NCI-H2107 (cell line): ENCODE measurements at places on chromosomes 11 and 22.

DNA sequence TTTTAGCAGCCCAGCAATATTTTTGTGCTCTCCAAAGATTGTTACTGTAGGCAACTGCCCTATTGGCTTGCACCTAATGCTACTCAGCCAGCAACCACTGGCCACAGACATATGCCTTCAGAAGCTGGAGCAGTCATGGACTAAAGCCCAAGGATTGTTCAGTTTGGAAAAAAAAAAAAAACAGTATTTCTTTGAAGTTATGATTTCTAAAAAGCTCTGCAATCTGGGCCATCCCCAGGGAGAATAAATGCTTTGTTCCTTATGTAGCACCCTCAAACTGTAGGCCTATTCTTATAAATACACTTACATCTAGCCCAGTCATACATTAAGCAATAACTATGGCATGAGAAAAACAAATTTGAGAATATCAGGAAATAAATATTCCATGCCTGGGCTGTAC is 2190.5 kb upstream of the RAG2 start:
- DNase-seq = no peak

- no peak for DNase-seq
Observed at GRCh38 chr11:34656062-34656720, 35.3 kb downstream of the EHF start.

DNA sequence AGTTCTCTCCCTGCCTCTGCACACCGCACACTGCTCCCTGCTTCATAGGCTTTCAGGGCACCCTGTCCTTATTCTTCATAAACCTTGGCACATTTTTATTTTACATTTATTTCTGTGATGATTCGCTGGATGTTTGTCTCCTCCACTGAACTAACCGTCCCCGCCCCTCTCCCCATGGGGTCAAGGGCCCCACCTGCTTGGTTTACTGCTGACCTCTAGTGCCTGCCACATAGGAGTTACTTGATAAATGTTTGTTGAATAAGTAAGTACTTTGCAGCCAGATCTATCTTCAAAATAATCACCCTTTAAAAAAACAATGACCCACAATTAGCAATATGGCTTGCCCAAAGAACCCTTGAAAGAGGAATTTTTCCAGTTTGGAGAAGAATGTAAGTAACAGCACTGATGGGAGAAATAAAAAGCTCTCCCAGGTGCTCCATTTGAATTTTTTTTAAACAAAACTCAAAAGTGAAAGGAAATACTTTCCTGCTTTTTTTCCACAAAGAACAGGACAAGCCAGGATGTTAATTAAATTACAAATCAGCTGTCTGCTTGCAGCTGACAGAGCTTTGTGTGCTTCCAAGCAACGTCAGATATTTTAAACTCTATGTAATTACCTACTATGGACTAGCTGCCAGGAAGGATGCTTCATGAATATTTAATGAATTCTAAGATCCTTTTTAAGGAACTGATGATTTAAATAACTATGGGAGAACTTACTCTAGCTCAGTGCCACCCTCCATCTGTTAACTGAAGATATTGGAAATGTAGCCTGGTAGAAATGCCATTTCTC is 1083.6 kb downstream of the DLG2 start:
- no peak for DNase-seq

DNA sequence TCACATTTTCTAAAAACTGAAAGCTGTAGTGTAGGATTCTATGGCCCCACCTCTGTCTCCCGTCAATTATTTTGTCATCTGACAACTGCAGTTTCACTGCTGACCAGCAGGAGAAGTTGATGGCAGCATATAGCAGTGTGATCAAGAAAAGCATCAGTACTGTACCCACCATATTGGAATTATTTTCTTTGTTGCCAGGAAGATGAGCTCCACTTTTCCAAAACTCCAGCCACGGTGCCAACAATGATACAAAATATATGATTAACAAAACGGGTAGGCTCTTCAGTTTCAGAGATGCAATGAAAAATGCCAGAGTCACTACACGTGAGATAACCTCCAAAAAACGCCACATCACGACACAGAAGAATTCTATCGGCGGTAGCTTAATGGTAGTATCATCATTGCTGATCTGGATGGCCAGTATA is 41.3 kb downstream of the XKR3 start:
- no peak for DNase-seq

GRCh38 chr22:47296405-47297260 is 534.2 kb downstream of the TBC1D22A start:
- no peak for DNase-seq

GRCh38 chr11:29734287-29734686 is 282.5 kb downstream of the KCNA4 start:
- DNase-seq = no peak

GRCh38 chr22:44594951-44595350 is 96.9 kb upstream of the RTL6 start:
- DNase-seq = no peak

GRCh38 chr11:121841487-121842191 is 274.4 kb downstream of the BLID start:
- DNase-seq = no peak

DNA sequence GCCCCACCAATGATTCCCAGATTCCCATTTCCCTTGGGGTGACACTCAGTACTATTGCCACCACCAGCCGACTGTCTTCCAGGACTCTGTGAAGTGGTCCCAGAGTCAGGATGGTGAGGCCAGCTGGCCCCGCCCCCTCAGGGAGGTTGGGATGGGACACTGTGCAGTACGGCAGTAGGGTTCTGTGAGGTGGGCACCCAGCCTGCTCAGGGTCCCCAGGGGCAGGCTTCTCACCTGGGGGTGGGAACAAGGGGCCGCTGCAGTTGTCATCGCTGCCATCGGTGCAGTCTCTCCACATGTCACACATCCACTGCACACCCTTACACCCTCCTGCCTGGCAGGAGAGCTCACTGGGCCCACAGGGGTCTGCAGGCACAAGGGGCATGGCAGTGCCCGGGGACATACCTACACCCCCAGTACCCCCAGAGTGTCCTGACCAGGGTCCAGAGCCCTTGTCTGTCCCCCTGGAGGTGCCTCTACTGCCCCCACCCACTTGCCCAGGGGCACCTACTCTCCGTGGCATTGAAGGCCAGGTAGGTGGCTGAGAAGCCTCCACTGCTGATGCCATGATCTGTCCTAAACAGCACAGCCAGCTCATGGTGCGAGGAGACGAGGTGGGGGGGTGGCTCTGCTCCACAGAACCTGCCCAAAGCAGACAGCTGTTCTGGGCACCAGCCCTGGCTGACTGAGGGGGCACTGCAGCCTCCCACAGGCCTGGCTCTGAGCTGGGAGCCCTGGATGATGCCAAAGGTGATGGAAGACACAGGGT is 1.9 kb upstream of the C1QTNF5 start:
- no peak for DNase-seq

- DNase-seq = no peak
Observed at GRCh38 chr11:130705670-130706421, 210.4 kb downstream of the SNX19 start.

- DNase-seq = no peak
Observed at GRCh38 chr11:2365571-2366210, 11.4 kb upstream of the CD81 start.

- DNase-seq = no peak
Observed at GRCh38 chr11:32288276-32288675, 147.1 kb downstream of the WT1 start.

DNA sequence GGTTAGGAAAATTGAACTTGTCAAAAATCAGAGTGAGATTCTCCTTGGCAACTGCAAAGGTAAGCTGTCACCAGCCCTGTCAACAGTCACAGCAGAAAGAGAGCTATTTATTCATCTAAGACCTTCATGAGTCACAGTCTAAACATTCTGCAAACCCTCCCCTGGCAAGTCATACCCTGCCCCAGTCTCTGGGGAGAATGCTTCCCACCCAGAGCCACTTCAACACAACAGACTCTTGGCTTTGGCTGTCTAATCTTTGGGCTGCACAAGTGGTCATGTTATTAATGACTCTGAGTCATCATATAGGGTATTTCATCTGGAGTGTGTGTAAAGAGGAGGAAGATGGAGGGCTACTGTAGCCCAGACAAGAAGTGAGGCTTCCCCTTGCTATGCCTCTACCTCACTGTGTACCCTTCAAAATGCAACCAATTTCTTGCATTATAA is 153.4 kb downstream of the CCDC34 start:
- DNase-seq = no peak

GRCh38 chr11:97610854-97611253 is 1221.0 kb downstream of the JRKL start:
- no peak for DNase-seq

DNA sequence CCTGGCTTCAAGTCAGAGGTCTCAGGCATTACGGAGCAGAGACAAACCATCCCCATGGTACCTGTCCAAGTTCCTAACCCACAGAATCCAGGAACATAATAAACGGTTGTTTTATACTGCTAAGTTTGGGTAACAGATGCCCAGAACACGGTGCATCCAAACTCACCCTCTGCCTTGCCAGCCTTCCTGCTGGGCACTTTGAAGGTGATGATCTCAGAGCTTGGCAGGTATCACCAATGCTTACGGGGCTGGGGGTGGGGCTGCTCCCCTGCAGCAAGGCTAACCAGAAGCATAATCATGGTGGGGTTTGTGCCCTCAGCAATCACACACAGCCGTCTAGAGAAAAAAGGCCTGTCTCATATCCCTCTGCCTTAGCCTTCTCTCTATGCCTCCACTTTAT is 27.1 kb downstream of the DKK3 start:
- DNase-seq = no peak

DNA sequence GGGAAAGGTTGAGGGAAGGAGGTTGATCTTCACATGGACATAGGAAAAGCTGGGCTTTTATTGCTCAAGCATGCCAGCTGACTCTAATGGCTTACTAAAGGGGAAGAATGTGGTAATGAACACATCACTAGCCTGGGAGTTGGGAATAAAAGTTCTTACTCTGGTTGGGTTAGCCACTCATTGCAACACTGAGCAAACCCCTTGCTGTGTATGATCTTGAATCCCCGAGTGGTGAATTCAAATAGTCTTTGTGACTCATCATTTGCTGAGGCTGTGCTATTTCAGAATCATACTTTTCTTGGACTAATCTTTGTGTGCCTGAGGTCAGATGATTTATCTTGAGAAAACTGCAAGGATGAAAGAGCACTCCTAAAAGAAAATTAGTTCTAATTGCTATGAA is 304.1 kb upstream of the ANO5 start:
- DNase-seq = no peak

DNA sequence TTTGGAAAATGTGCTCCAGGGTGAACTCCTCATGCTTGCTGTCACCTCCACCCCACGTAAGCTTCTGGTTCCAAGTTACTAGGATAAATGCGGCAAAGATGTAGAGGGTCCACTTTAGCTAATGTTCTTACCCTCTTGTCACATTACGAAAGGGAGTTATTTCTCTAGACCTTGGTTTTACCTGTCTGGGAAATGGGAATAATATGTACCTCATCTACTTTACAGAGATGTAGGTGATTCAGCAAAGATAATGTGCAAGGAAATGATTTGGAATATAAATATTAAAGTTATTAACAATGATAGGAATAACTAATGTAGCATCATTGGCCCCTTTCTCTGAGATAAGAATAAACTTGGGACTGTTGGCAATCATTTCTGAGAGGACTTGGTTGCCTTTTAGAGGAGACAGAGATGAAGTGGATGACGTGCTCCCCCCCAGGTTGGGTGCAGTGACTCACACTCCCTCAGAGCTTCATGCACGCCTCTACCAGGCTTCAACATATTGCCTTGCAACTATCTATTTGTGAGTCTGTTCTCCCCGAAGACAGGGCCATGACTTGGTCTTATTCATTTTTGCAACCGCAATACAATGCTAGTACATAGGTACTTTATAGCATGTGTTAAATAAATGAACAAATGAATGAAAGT is 97.1 kb downstream of the ME3 start:
- no peak for DNase-seq

DNA sequence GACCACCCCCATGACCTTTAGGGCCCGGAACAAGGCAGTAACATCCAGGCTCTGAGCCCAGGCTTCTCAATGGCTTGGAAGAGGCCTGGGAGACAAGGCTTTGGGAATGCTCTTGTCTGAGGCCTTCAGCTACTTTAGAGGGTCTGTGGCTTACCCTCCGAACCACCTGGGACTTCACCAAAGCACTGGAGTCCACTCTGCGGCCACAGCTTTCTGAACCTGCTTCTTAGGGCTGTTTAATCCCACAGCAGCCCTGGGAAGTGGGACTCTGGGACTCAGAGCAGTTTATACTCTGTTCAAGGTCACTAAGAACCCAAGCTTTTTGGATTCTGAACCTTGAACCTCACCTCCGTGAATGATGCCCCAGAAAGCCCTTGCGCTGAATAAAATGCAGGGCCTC is 30.7 kb upstream of the ALX4 start:
- DNase-seq = no peak

GRCh38 chr11:33362051-33362910 is 105.1 kb downstream of the HIPK3 start:
- DNase-seq = no peak

GRCh38 chr11:73245461-73245860 is 26.7 kb upstream of the P2RY6 start:
- no peak for DNase-seq

- no peak for DNase-seq
Observed at GRCh38 chr22:32531931-32532819, 57.6 kb downstream of the FBXO7 start.

GRCh38 chr11:43315966-43316365 is 4.2 kb downstream of the API5 start:
- DNase-seq = no peak

DNA sequence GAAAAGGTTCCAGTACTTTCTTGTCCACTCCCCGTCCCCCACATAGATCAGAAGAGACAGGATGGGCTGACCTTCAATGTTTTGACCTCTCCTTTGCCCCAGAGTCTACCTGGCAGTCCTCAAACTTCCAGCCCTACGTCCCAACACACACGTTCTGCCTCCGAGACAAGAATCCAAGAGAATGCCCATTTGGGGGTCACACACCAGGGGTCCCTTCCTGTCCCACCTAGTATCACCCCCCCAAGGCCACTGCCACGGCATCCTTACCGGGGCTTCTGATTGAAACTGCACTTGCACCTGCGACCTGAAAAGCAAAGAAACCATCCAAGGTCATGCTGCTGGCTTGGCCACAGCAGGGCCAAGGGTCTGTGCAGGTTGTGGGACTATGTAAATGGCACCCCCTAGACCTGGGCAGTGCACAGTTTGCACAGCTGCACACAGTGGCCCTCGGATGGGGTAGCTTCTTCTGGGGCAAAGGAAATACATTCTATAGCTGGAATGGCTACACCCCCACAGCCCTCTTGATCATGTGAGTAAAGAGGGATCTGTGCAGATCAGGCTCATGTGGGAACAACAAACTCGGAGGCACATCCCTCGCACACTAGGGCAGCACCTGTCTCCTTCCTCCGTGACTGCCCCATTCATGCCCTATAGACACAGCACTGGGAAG is 16.5 kb upstream of the FXYD2 start:
- no peak for DNase-seq

DNA sequence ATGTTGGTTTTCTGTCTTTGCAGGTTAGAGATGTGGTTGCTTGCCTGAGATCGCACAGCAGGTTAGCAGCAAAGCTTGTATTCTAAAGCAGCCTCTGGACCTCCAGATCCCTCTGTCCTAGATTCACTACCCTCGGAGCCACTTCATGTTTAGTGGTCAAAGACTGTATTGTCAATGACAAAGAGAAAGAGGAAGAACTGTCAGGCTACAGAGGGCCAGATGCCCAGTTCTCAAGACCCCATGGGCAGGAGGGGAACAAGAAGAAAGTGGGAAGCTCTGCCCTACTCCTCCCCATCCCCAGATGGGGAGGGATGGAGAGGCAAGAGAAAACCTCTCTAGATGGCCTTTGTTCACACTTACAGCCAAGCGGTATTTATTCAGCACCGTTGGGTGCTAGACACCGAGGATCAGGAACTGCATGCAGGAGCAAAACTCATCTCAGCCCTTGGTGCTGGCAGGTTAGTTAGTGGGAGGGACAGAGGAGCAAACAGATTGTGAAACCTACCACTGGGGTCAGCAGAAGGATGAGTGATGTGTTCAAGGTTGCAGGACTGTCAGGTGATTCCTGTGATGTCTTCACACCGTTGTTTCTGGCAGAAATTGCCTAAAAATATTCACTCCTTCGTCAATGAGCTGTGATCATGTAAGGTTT is 38.3 kb upstream of the PTPRJ start:
- DNase-seq = no peak
